ENCODE measurements at places on chromosomes 2 and 18.

- no peak for DNase-seq
Observed at GRCh38 chr2:46876741-46877384, 38.7 kb downstream of the MCFD2 start.

DNA sequence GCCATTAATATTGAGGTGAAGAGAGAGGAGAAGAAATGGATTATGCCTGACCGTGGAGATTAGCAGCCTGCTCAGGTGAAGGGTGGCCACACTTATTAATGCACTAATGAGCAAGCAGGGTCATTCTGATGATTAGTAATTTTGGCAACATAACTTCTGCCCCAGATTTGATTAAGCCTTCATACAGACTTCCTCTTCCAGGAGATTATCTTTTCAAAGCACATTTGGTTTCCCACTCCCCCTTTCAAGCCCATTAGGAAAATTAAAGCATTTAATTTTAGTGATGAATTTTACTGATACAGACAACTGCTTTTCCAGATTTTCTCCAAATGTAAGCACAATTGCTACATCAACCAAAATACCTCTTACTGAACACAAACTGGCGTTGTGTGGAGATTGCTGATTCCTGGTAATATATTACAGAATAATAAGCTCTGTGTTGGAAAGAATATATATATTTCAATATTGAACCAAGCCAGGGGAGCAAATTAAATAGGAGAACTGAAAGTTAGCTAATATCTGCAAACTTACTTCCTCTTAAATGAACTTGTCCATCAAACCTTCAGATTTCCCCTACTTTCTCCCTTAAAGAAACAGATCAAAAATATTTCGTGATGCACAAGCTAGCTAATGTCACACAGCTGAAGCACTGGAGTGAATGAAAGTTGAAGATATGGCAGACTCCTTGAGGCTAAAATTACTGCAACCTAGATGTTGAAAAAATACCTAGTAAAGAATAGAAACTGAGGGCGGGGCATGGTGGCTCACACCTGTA lies 140.8 kb downstream of the FAM210A start:
- DNase-seq, result no peak

DNA sequence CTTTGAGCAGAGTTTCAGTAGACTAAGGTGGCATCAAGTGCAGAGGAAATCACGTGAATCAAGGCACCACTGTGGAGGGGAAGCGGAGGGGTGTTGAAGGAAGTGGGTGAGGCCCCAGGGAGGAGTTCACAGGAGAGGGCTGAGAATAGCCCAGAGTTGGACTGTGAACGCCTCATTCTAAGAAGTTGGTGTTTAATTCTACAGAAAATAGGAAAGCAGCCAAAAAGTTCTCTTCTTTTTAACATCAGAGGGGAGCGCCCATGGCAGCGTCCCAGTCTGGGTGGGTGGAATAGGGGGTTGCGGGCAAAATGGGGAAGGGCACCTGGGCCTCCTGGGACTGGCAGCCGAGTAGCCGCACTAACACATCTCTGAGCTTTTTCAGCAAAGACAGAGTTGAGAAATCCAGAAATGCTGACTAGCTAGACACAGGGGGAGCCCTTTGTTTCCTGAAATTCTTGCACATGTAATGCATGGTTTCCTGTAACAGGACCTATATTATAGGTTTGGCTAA lies 97.0 kb downstream of the NEB start:
- no peak for DNase-seq

GRCh38 chr18:74876630-74877243 lies 279.1 kb downstream of the ZNF407 start:
- no peak for DNase-seq

DNA sequence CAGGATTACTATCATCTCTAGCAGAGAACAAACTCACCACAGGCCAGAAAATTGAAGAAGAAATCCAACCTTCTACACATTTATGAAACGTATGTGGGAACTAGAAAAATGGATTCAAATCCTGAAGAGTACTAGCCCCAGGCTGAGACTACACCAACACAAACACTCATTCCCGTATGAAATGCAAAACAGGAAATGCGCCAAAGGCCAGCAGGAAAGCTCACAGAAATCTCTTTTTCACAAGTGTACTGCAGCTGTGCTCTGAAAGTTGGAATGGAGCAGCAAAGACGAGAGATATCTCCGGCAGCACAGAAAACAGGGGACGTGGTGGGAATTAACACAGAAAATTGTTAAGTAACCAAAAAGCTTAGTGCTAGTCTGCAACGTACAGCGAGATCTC lies 913.5 kb downstream of the TDRD15 start:
- no peak for DNase-seq

GRCh38 chr2:161988589-161988988 lies 85.4 kb downstream of the DPP4 start:
- DNase-seq, result no peak

GRCh38 chr18:61664419-61665084 lies 228.3 kb downstream of the RNF152 start:
- no peak for DNase-seq

DNA sequence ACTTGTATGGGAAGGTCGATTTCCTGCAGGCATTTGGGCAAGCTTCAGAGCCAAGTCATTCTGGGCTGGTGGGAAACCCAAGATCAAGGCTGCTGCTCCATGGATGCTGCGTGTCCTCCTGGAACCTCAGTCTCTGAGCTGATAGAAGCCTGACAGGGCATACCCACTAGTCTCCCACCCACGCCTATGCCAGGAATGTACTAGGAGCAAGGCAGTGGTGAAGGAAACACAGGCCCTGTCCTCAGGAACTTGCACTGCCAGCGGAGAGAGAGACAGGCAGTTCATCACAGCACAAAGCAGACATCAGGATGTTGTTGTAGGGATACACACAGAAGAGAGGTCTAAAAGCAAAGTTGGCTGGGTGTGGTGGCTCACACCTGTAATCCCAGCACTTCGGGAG lies 84.2 kb downstream of the PLB1 start:
- DNase-seq, result no peak

DNA sequence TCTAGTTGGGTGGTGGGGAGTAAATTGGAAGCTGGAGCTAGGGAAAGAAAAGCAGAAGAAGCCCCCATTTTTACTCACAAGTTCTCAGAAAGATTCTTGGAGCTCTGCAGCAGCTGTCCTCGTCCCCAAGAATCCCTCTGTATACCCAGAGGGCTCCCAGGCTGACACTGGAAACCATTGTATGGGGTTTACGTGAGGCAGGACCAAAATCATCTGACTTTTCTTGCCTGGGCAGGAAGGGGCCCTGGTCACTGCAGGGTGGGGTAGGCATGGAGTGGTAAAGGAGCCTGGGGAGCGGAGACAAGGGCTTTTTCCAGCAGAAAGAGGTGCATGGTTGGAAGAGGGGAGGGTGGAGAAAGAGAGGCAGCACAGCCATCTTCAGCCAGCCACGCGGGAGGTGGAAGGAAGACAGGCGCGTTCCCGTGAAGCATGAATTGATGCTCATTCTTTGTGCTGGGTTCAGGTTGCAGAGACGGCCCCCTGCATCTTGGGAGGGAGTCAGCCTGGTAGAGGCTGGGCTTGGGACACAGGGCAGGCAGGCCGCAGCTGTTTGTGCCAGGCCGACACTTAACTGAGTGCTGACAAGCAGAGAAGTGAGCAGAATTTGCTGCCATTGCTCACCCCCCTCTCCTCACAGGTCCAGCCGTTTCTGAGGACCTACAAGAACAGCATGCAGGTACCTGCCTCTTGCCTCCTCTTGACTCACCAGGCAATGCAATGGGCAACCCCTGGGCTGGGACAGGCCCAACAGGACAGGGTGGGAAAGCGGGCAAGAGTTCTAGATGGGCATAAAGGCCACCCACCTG lies 94.8 kb downstream of the PLB1 start:
- DNase-seq, result no peak

DNA sequence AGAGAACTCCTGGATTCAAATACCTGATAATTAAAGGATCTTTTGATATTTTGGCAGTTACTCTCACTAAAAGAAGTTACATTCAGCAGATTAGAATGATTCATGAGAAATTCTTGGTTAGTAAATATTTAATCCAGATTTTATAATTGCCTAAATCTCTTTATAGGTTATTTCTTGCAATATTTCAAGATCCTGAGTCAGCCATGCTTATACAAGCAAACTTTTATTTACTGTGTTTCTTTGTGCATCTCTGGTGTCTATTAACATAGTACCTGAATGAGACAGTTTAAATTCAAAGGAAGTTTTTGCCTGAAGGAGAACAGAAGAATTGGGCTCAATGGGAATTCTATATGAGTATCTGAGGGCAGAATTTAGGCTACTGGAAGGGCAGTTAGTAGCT lies 249.3 kb downstream of the ERBB4 start:
- no peak for DNase-seq

GRCh38 chr2:128612628-128613027 lies 294.0 kb upstream of the HS6ST1 start:
- DNase-seq, result no peak

- DNase-seq, result no peak
Observed at GRCh38 chr2:177881008-177881747, 191.4 kb downstream of the PDE11A start.

DNA sequence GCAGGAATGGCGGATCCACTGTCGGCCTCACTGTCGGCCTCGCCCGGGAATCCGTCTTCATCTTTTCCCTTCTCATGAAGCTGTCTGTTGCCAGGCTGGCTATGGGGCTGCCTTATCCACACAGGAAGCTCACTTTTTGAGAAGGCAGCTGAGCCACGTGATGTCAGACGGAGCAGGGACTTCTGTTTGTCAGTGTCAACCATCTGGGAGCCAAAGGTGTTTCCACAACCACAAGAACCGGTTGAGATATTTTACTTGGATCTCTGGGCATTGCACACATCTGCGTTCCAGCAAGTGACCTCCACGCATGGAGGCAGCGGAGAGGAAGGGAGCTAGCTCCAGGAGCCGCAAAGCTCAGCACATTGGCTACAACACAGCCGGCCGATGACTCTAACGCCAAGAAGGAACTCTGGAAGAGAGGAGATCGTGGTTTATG lies 27.4 kb upstream of the TAF1B start:
- no peak for DNase-seq
